ENCODE measurements at places on chromosomes 4 and X.

- DNase-seq: no peak
These were observed at the start of gene CABS1 for GRCh38 chr4:70334681-70335080. TSS of gene CABS1 (plus strand) at chr4:70334981. CDS start at chr4:70335040, 59 bp downstream.

DNA sequence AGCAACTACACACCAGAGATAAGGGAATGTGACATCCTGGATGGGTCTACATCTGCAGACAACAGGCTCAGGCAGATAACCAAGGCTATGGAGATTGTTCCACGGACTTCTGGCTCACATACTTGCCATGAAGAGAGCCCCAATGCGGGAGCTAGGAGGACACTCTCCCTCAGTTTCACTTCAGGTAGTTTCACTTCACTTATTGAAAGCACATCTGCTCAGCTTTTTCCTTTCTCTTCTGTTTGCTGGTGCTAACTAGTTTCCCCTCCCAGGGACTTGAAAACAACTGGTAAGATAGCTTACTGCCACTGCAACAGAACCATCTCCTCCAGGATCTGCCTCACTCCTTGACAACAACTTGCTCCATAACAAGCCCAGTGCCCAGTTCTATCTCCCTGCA, 1.4 kb upstream of the CT47C1 start:
- DNase-seq: no peak

DNA sequence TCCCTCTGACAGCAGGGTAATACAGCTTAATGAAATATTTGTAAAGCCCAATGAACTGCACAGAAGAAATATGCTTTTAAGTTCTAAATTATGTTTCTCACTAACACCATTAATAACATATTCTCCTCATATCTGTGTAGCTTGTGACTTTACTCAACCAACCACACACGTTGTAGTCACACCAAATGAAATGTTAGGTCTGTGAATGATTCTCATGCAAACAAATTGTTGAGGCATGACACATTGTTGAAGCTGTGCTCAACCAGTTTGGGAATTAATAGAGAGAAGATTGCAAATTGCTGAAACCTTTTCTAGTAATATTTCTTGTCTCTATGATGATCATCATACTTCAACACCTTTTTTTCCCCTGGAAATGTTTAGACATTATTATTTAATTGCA, 645.9 kb downstream of the PCDH7 start:
- no peak for DNase-seq

GRCh38 chr4:85759388-85759787, 284.4 kb downstream of the ARHGAP24 start:
- no peak for DNase-seq

DNA sequence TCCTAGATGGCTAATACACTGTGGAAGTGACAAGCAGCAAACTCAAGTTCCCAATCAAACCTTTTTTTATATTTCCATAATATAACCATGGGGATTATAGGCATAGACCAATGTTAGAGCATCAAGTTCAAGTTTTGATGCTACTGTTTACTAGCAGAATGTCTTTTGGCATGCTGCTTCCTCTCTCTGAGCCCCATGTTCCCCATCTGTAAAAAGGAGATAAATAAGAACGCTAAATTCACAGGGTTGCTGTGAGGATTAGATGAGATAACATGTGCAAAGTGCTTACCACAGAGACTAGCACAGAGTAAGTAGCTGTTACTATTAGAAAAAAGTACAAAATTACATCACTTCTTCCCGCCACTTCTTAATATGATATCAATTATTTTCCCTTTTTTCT, 18.0 kb downstream of the MBNL3 start:
- no peak for DNase-seq

- no peak for DNase-seq
These were observed 16.5 kb downstream of the TRAPPC11 start for GRCh38 chr4:183675625-183676024.

GRCh38 chrX:55486736-55487135, 2.9 kb downstream of the USP51 start:
- DNase-seq: no peak

DNA sequence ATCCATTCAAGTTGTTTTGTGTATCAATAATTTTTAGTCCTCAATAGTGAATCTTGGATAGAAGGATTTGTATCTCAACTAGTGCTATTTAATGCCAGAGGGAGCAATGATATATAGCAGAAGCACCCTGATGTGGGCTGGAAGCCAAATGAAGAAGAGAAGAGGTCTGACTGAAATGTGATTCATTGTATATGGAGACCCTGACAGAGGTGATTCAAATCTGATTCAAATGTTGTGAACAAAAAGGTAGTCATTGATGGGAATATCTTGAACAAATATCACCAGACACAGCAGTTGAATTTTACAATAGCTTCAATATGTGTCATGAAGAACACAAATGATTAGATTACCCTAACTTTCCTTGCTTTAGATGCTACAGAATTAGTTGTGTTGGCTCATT, 27.5 kb upstream of the SULT1B1 start:
- DNase-seq: no peak

DNA sequence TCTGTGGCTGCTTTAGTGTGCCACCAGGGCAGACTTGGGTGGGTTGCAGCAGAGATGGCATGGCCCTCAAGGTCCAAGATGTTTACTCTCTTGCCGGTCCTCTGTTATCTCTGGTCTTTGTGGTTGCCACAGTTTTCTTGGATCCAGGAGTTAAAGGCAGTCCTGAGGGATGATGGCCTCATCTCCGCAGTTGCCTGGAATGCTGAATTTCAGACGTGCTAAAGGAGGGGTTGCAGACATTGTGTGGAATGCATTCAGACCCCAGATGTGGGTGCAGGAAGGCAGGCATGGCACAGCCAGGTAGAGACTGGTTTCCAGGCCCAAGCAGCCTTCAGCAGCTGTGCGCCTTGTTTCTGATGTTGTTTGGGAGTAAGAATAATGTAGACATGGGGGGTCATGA, 64.4 kb downstream of the TBL1X start:
- DNase-seq: no peak

DNA sequence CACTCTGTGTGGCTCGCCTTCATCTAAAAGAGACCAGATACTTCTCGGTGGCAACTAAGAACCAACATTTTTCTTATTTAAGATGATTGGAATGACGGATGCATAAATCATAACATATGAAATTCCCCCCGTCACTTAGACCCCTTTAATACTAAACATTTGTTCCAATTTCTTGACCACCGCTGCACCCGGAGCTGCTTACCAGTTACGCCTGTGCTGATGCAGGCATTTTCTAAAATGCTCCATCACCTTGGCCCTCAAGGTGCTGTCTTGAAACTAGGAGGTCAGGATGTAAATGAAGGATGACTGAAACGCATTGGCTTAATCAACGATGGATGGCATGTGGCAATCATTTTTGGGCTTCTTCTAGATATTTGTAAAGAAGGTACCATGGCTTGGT, 130.0 kb downstream of the CPZ start:
- DNase-seq: no peak

DNA sequence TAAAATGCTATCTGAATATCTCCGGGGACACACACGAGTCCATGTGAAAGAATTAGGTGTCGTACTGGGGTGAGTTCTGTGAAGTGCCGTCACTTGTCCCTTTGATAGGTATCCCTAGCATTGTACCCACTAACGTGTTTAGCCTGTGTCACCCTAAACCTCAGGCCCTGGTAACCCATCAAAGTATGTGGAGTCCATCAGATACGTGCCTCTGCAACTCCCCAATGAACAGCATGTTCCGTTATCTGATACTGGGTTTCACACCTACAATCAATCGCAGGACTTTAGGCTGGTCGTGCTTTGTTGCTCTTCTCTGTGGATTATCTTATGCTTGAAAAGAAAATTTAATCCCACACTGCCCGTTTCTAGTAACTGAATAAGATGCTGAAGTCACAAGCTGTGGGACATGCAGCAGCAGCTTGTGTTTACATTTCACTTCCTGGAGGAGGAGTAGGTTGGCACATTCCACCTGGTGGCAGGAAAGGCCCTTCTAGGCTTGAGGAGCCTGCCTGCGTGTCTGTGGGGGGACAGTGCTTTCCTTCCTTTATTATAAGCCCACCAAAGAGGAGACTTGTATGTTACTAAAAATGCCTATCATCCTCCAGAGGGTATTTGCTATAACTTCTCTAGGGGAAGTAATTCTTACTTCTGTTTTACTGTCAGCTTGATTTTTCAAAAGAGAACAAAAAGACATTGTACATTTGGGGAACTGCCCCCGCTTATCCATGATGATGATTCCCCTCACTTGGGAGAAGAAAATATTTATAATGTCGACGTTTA, 127.2 kb downstream of the FNIP2 start:
- no peak for DNase-seq

- DNase-seq: no peak
These were observed 577 bp downstream of the BGN start for GRCh38 chrX:153495362-153495751.

DNA sequence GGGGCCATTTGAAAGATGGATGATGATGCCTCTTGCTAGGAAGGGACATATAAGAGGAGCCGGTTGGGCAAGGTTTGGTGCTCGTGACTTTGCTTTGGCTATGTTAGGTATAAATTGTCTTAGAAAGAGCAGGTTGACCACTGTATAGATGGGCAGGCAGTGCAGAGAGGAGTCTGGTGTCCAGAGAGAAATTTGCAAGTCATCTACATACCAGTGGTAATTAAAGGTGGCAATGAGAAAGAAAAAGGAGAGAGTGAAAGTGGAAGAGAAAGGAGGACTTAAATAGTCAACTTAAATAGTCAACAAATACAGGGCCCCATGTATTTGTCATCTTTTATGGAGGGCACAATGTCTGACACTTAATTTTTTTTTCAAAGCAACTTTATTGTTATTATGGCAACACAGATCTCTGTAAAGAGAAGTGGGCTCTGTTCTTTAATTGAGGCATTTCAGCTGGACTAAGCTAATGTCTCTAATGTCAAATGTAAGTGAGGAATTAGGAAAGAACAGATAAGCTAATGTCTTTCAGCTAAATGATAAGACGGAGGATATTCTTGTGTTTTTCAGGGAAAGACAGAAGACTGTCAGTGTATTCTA, 75.4 kb upstream of the ANXA3 start:
- no peak for DNase-seq

- DNase-seq: no peak
These were observed 813.0 kb upstream of the POU3F4 start for GRCh38 chrX:82695066-82695465.

- DNase-seq: no peak
These were observed 136.1 kb downstream of the C4orf33 start for GRCh38 chr4:129231945-129232588.

- no peak for DNase-seq
These were observed 13.5 kb downstream of the EMCN start for GRCh38 chr4:100504086-100504874.

DNA sequence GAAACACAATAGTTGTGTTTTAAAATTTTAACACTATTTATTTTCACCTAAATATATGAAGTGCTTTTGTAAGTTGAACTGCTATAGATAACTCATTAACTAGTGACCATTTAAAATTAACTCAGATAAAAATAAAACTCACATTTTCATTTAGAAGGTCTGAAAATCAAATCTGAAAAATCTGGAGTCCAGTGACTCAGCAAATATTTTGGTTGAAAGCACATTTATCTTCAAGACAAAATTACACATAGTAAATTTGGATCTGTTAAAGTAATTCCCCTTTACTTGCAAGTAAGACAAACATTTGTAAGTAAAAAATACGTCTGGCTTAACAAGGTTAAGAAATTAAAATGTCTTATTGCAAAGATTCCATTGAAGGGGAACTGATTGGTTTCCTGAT, 589.1 kb downstream of the TRIML1 start:
- DNase-seq: no peak

GRCh38 chr4:149755969-149756368, 59.7 kb downstream of the IQCM start:
- no peak for DNase-seq
